Kasumi-1 (cell line): ENCODE measurements at places on chromosomes 4 and X.

- no peak for DNase-seq
These were observed 89.7 kb upstream of the NPNT start for GRCh38 chr4:105805501-105806120.

DNA sequence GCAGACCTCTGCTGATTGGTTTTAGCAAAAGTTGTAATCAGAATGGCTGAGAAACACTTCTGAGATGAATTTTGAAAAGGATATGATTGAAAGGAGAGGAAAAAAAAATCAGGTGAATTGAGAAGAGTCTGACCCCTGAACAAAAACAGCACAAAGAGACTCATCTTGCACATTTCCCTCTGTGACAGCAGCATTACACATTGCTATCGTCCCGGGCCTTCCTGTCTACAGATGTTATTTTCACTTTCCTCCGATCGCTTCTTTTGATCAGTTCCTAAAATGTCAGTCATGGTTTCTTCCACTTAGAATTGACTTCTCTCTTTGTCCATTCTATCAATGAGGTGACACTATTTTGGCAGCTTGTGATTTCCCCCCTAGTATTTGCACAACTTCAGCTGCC is 262.6 kb downstream of the GPC3 start:
- no peak for DNase-seq

GRCh38 chr4:116486401-116486800 is 599.0 kb downstream of the TRAM1L1 start:
- no peak for DNase-seq

DNA sequence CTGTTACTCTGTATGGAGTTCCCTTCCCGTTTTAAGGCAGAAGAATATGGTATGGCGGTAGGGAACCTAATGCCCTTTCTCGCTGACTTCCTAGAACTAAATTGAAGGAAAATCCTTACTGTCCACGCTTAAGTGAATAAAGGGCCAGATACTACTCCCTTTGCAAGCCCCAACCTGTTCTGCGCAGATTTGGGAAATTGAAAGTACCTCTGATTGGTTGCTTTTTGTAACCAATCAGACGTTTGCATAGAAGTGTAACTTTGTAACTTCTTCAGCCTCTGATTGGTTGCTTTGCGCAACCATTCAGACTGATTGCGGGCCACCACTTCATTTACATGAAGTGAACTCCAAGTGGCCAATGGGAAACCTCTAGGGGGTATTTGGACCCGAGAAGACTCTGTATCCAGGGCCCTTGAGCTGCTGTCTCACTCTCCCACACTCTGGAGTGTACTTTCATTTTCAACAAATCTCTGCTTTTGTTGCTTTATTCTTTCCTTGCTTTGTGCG is 1.2 kb upstream of the TMEM33 start:
- no peak for DNase-seq

- no peak for DNase-seq
These were observed 79.6 kb upstream of the C1QTNF7 start for GRCh38 chr4:15348236-15348635.

DNA sequence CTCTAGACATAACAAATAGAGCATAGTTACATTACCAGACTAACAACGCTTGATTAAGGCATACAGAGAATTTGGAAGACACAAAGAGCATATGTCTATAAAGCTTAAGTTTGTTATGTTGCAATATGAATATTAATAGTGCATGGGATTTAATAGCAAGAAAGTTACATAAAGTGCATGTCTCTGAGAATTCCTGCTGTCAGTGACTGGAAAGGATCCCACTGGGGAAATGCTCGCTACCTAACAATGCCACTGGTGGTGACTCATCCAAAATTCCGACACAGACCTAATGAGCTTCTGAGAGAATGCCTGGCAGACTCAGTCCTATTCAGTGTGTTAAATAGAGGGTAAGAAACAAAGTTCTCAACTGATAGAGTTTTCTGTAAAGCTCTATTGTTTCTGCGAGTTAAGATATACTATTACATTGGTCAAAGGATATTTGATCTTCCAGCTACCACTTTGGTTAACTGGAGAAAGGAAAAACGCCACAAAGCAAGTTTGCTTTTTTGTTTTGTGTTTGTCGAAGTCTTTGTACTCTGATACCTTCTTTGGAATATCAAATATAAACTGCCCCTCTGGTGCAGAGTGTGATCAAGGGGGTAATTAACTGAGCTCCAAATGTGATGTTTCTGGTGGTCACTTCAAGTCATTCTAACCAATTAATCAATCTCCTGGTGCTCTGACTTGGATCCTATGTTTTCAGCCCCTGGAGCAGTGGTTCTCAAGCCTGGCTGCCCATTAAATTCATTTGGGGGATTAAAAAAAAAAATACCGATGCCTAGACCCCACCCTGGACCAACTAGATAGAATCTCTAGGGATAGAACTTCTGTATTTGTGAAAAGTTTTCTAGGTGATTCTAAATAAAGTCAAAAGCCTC is 107.9 kb downstream of the PALLD start:
- no peak for DNase-seq

DNA sequence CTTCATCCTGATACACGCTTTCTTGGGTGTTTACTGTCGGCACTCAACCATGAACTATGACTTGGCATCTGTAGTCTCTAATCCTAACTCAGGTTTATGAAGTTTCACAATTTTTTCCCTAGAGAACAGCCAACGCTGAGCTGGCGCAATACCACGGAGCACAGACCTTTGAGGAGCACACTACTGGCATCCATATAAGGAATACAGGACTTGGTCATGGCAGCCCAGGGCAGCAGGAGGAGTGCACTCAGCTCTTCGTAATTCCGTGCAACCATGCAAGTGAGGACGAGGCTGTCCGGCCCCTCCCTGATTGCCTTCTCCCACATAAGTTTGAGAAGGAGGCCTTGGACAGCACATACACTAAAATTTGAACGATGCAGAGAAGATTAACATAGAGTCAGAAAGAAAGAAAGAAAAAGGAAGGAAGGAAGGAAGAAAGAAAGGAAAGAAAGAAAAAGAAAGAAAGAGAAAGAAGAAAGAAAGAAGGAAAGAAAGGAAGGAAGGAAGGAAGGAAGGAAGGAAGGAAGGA is 41.0 kb upstream of the PDLIM5 start:
- no peak for DNase-seq

DNA sequence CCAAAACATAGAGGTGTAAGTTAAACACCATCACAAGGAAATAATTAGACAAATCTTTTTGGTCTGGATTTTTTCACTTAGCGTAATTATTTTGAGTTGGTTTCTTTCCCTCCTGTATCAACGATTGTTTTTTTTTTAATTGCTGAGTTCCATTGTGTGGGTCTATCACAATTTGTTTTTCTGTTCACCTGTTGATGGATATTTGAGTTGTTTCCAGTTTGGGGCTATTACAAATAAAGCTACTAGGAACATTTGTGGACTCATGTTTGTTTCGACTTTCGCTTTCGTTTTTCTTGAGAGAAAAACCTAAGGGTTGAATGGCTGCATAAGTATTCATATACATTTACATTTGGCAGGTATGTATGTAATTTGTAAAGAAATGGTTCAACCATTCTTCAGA is 20.4 kb upstream of the FBXW7 start:
- DNase-seq = no peak

GRCh38 chr4:8400632-8401325 is 39.7 kb downstream of the ACOX3 start:
- no peak for DNase-seq

DNA sequence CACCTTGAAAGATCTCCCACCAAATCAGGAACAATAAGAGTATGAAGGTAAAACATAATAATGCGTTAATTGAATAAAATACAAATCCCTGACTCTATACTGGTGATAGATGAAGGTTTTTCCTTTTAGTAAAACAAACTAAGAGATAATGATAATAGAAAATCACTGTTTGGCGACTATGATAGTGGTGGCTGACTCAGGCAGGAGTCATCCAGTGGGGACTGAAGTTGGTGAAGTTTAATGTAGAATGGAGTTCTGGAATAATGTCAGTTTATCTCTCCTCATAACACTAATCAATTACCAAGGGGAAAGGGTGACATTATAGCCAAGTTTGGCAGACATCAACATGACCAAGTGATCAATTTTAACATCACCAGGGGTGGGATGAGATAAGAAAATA is 21.3 kb downstream of the ABCG2 start:
- no peak for DNase-seq

DNA sequence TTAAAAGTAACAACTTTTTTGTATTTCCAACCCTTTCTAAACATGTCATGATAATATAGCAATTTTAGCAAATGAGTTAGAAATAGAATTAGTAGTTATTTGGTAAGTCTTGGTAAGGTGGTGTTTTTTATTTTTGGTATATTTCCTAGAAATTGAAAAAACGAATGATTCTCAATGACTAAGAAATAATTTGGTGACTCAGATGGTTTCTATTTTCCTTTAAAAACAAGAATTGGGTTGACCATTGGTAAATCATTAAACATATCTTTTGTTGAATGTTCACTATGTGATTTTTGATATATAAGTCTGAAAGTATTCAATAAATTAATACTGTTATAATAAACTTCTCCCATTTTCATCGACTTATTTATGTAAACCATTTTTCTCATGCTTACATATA is 206.2 kb upstream of the BANK1 start:
- no peak for DNase-seq

GRCh38 chrX:85808217-85808616 is 239.1 kb downstream of the CHM start:
- no peak for DNase-seq

DNA sequence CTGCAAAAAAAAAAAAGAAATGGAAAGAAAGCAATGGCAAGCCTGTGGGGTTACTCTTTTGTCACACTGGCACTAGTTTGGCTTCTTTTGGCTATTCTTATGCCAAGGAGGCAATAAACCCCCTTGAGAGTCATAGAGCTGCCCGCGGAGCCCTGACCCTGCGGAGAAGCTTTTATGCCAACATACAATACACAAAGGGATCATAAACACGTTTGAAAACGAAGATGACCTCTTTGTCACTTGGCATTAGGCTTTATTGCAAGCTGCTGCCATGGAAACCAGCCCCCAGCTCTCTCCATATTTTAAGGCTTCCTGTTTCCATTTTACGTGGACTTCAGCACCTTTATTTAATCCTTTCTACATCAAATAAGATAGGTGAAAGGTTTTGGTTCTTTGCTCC is 7.6 kb downstream of the NEUROG2 start:
- no peak for DNase-seq

GRCh38 chrX:17559728-17560379 is 177.4 kb upstream of the SCML1 start:
- DNase-seq = peak; percentile 2

DNA sequence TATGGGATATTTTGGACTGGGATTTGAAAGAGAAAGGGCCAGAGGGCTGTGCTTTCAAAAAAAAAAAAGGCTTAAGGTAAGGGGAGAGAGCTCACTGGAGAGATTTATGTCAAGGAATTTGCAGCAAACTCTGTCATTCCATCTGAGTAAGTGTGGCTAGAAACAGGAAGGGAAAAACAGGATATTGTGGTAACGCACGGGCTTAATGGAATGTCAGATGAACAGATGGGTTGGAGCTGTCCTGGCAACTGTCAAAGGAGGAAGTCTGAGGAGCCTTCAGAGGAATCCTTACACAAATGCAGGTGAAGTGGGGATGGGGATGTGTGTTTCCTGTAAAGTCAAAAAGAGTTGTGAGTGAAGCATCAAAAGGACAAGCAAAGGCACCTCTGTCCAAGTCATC is 15.1 kb upstream of the NKX3-2 start:
- DNase-seq = peak; percentile 54

DNA sequence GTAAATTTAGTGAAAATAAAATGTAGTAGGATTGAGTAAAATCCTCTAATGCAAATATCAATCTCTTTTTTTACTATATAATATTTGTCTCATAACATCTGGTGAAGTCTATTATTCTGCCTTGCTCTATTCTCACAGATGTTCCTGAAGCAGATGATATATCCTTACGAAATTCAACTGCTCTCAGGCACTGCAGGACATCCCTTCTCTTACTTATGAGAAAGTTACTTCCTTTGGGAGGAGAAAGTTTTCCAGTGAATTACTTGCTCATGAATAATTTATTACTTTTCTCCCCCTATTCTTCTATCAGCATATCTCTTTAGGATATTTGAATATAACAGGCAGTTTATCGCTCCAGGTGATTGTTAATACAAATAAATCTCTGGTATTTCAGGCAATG is 75.6 kb upstream of the AGA start:
- DNase-seq = no peak

DNA sequence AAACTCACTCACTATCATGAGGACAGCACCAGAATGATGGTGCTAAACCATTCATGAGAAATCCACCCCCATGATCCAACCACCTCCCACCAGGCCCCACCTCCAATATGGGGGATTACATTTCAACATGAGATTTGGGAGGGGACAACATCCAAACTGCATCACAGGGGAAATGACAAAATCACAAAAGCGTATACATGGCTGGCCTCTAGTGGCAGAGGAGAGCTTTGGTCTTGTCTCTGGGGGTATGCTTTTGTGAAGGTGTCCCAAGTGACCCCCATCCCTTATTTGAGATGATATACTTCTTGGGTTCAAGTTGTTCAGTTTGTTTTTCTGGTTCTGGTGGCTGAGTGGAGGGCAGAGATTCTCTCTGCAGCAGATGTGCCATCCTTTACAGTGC is 8.5 kb upstream of the SETD7 start:
- peak; percentile 25 for DNase-seq

DNA sequence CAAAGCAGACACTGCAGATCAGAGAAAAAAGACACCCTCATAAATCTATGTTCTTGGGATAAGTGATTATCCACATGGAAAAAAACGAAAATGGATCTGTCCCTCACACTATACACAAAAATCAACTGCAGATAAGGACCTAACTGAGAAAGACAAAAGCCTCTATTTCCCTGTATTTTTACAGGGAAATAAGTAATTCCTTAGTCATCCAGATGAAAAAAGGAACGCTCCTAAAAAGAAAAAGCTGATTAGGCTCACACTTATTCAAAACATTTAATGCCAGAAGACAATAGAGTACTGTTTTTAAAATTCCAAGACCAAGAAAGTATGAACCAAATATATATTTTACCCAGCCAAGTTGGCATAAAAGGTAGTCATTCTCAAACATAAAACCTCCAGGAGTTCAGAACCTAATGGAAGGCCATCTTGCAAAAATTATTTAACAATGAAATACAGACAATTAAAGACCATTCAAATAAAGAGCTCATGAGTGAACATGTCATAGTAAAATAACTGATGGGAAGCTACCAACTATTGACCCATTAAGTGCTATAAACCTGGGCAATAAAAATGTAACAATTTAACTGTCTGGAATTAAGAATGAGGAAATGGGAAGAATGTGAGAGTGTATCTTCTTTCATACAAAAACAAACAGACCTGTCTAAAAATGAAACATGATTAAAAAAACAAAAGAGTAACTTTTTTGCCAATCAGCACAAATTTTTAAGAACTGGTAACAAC is 20.4 kb downstream of the PAPSS1 start:
- no peak for DNase-seq

DNA sequence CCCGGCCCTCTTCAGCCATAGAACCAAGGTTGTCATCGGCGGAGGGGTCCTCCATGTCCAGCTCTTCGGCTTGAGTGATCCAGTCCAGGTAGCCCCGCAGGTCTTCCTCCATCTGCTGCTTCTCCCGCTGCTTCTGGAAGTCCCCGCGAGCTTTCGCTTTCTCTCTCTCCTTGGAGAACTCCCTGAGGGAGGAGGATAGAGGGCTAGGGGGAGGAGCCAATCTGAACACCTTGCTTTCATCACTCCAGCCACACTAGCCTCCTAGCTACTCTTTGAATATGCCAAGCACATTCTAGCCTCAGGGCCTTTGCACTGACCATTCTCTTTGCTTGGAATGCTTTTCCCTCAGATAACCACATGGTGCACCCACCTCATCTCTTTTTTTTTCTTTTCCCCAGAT is 6.2 kb downstream of the CACNA1F start:
- no peak for DNase-seq

- DNase-seq = no peak
These were observed 44.3 kb downstream of the CCNG2 start for GRCh38 chr4:77201343-77201742.
